ENCODE measurements at places on chromosomes 16 and 17.

GRCh38 chr17:43860927-43861622 lies 14.1 kb downstream of the CD300LG start:
- no peak for DNase-seq

DNA sequence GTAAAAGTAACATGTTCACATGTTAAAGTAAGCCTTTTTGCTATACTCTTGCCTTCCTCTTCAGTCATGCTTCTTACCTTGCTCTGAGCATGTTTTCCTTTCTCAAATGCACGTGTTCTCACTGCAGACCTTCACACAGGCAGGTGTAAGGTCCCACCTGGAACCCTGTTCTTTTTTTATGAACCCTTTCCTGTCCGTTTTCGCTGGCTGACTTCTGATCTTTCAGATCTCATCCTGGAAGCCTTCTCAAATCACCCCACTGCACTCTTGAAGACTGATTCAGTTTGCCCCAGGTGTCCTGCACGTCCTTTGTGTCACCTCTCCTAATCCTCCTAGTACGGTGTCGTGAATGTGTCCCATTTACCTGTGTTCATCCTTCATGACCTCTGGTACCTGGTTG lies 313.6 kb downstream of the SNX29 start:
- DNase-seq = no peak

GRCh38 chr16:27245276-27246172 lies 23.0 kb downstream of the NSMCE1 start:
- no peak for DNase-seq

- DNase-seq = no peak
Measured at GRCh38 chr17:2613089-2613808, 19.8 kb downstream of the PAFAH1B1 start.

DNA sequence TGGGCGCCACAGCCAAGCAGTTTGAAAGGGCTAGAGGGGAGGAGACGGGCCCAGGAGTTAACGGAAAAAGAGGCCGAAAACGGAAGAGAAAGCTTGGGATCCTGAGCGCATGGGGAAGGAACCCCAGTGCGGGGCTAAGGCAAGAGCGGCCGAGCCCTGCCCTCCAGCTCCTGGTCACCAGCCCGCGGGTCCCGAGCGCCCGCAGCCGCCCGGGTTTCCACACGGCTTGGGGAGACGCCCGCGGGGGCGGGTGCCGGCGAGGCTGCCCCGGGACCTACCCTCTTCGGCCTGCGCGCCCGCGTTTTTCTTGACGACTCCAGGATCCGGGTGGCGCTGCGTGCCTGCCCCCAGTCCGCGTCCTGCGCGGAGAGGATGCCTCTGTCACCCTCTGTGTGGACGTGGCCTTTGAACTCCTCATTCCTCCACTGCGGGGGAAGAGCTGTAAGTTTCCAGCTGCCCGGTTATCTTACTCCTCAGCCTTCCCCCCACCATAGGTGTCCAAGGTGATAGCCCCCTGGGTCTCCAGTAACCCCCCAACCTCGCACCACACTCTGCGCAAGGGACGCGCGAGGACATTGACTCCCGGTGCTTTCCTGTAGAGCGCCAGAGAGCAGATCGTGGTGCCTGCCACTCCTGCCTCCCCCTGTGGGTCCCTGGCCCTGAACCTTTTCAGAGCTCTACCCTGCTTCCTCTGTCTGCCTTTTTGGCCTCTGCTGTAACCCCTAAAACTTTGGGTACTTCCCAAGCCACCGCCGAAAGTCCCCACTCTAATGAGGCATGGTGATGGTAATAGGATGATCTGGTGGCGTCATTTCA lies 1.7 kb upstream of the CDH11 start:
- DNase-seq = no peak

- no peak for DNase-seq
Measured at GRCh38 chr17:78374189-78374588, 4.3 kb upstream of the PGS1 start.

- no peak for DNase-seq
Measured at GRCh38 chr16:73404001-73404400, 356.1 kb upstream of the ZFHX3 start.

DNA sequence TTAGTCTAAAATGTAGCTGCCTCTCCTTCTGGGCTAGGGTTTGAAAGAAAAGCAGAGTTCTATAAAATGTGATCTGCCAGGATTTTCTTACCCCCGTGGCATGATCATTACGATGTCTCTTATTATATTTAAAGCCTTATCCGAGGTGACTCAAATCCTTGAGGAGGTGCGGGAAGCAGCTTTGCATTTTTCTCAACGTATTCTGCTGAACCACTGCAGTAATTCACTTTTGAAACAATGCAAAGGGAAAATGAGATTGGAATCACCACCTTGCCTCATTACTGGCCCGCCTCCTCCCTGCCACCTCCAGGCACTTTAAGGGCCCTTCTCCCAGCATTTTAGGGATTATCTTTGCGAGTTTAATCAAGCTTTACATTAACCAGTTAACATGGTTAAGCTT lies 9.7 kb upstream of the NOG start:
- DNase-seq = no peak

DNA sequence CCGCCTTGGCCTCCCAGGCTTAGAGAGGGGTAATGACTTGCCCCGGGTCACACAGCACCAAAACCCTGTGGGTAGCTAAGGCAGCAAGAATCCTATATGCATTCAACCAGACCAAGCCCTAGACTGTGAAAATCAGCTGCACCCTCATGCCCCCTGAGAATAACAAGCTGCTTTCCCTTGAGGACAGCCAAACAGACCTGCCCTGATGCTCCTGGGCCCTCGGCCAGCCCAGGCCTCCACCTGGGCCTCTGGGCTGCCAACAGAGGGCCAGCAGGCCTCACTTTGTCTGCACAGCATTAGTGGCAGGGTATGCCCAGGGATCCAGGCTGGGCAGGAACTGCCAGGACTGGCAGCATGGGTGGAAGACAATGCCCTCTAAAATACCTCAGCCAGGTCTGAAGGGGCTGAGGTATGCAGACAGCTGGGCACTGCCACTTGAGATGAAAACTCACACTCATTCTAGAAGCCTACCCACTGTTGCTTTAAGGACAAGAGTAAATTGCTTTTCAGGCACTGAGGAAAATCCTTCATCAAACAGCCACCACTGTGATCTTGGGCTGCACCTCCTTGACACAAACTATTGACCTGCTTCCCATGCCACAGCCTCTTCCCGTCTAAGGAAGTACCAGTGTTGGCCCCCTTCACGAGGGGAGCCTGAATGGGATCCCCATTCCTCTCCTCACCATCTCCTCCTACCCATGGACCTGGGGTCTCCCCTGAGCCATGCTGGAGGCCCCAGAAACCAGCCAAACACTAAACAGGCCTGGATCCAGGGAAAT lies 8.8 kb downstream of the ST3GAL2 start:
- no peak for DNase-seq

Measured in COR-L47 (cell line).